Pulmonary artery endothelial cell (primary cell): ENCODE measurements at places on chromosomes 12 and 14.

DNA sequence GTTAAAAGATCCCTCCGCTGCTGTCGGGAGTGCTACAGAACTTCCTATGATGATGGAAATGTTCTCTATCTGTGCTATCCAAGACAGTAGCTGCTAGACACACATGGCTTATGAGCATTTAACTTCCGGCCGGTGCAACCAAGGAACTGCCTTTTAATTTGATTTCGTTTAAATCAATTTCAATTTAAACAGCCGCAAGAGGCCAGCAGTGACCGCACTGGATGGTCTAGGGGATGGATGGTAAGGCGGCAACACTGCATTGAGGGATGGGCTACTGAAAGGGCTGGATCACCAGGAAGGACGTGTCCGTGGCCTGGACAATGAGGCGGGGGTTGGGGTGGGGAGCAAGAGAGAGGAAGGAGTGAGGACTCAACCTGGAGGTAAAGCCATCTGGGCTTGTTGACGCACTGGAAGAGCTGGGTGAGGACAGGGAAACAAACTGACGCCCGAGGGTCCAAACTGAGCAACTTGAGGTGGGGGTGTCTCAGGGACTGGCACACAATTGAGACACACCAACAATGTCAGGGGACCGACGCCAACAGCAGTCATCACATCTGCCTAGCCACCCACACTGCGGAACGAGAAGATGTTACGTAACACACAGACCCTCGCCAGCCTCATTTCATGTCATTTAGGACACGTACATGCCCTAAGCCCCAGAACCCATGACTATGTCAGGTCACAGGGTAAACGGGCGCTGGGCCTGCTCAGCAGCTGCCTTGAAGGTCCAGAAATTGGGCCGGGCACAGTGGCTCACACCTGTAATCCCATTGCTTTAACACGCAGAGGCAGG is 57.6 kb downstream of the SCARB1 start:
- DNase-seq = no peak

DNA sequence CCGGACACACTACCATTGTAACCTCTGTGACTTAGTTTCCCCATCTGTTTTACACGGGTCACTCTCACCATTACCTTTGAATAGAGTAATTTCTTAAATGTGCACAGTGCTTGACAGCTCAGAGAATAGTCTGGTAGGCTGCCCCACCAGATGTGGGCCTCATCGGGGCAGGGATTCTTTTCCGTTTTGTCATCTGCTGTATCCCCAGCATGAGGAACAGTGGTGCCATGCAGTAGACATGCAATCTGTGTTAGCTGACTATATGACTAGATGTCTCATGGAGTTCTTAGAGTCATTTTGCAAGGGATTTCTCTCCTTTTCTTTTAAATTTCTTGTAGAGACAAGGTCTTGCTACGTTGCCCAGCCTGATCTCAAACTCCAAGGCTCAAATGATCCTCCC is 44.9 kb upstream of the PLEKHG3 start:
- no peak for DNase-seq

GRCh38 chr12:12452326-12452902 is 95.5 kb downstream of the BORCS5 start:
- DNase-seq = no peak

DNA sequence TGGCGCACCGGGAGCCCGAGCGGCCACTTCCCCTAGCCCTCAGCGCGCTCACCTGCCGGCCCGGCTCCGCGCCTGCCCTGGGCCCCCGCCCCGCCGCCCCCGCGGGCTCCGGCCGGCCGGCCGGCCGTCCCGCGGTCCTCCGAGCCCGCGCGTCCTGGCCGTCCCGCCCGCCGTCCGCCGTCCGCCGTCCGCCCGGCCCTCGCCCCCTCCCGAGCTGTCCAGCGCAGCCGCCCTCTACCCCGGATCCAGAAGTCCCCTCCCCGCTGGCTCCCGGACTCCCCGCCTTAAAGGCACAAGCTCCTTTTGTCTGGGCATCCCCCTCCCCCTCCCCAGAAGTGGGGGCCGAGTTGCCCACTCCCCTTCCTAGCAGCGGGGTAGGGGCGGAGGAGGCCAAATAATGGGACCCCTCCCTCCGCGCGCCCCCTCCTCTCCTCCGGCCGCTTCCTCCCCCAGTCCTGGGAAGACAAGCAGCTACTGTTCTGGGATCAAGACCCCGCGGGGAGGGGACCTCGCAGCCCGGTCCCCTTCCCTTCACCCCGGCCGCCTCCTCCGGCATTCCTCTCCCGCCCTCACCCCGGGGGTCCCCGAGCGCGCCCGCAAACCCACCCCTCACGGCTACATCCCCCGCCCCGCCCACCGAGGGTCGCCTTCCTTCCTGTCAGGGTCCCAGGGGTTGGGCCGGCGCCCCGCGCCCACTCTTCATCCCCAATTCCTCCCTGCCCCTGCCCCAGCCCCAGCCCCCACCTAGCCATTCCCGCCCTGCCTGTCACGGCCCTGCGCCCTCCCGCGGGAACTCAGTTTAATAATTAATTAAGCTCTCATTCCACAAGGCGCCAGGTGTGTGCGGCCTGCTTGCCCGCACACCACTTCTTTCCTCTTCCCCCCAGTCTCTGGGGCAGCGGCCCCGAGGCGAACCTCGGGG is at the start of gene ADCY6:
TSS of gene ADCY6 (minus strand) at position 236 of the 922 bp plus-strand sequence. CDS start 5,655 bp downstream, outside the sequence.
- DNase-seq = peak; percentile 41
